ENCODE measurements at places on chromosomes 16 and 17. TPM values are rescaled to one million over a fixed set of nuclear protein-coding genes. Genes with fewer than 3 reads are reported as not detected.

- no peaks in the 10 kb centered on the region for H3K36me3 ChIP-seq
- no peak overlapping the region for H3K4me3 ChIP-seq
- H3K4me1 ChIP-seq: no peaks in the 10 kb centered on the region
- no peak for DNase-seq
- peaks cover 94% of the 10 kb centered on the region for H3K27me3 ChIP-seq
Measured at GRCh38 chr17:5665164-5665563, 80.9 kb upstream of the NLRP1 start.

DNA sequence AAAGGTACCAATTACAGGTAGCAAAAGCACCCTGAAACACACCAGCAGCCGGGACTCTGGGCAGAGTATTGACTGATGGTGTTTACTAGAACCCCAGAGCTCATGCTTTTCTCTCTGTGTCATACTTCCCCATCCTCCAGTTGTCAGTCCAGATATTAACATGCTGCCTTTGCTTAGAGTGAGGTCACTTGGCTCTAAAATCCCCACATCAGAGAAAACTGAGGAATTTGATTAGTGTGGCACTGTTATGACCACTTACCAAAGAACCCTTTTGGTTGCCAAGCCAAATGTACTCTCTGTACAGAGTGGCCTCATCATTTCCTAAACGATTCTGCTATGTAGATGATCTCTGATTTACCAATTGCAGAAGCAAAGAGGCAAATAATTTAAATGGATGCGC, 80.4 kb downstream of the ABCC12 start:
- DNase-seq: no peak
- H3K36me3 ChIP-seq: no peaks in the 10 kb centered on the region
- no peak overlapping the region for H3K4me3 ChIP-seq
- no peak overlapping the region for H3K27ac ChIP-seq

GRCh38 chr17:2571523-2572303, 21.7 kb upstream of the PAFAH1B1 start:
- no peak overlapping the region for H3K27ac ChIP-seq
- no peaks in the 10 kb centered on the region for H3K4me1 ChIP-seq
- no peak overlapping the region for H3K4me3 ChIP-seq
- no peaks in the 10 kb centered on the region for H3K36me3 ChIP-seq

The C16orf46 gene
- total RNA-seq: 0.92 TPM

The TAF1C gene
- 40.2 TPM for total RNA-seq

- no peak overlapping the region for H3K27ac ChIP-seq
- H3K4me3 ChIP-seq: no peak overlapping the region
- H3K4me1 ChIP-seq: no peaks in the 10 kb centered on the region
- no peak for DNase-seq
- H3K36me3 ChIP-seq: peaks cover 40% of the 10 kb centered on the region
- H3K27me3 ChIP-seq: no peaks in the 10 kb centered on the region
Measured at GRCh38 chr16:27503662-27504061, 46.1 kb downstream of the GTF3C1 start.

The NPIPA2 gene
- total RNA-seq: 2.6 TPM

GRCh38 chr16:86027373-86028126, 128.6 kb downstream of the IRF8 start:
- H3K4me3 ChIP-seq: no peak overlapping the region
- no peak overlapping the region for H3K27ac ChIP-seq
- H3K27me3 ChIP-seq: peaks cover 69% of the 10 kb centered on the region

DNA sequence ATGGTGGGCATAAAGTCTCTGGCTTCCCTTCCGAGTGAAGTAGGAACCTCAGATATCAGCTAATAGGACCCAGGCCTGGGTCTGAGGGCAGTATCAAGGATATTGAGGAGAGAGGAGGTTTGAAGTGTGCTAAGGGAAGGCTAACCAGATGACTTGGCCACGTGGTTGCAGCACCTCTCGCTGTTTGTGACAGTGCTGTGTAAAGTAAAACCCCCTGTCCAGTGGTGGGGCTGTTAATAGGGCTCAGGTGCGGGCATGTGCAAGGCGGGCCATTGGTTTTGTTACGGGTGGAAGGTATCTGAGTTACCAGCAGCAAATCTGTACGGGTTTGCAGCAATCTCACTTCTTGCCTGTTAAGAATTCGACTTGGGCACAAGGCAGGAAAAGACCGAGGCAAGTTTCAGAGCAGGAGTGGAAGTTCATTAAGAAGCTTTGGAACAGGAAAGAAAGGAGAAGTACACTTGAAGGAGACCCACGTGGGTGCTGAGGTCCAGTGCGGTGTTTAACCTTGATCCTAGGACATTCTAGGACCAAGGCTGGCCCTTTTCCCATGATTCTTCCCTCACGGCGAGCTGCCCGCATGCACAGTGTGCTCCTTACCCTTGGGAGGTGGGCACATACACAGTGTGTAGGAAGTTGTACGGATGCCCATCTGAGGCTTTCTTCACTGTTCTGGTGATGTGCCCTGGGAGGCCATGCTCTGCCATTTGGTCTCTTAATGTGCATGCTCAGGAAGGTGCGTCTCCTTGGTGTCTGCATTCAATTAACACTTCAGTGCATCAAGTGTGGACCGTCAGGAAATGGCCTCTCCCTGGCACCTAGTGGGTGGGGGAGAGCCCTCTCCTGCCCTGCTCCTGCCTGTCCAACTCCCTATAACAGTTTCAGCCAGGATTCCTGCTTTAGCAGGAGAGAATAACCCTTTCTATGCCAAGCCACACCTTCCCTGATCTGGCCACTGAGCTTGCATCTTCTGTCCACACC, 20.3 kb downstream of the SGF29 start:
- no peaks in the 10 kb centered on the region for H3K36me3 ChIP-seq
- no peak overlapping the region for H3K27ac ChIP-seq
- no peak for DNase-seq
- H3K4me3 ChIP-seq: no peak overlapping the region
- no peaks in the 10 kb centered on the region for H3K4me1 ChIP-seq

DNA sequence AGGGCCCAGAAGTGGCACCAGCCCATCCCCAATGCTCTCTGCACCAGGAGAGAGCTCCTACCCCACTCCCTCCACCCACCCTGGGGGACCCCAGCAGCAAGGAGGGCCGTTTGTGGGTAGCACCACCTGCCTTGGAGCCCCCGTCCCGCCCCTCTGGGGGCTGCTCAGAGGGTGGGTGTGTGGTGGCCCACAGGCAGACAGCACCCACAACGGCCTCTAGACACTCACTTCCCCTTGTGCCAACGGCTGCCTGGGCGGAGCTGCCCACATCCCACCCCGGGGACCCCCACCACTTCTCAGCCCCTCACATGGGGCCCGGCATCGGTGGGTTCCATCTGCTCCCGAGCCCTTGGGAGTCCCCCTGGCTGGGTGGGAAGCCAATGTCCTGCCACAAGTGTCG, 33.3 kb downstream of the BAHCC1 start:
- H3K27me3 ChIP-seq: no peaks in the 10 kb centered on the region
- no peak overlapping the region for H3K27ac ChIP-seq
- H3K4me1 ChIP-seq: peaks cover 14% of the 10 kb centered on the region
- DNase-seq: no peak

GRCh38 chr17:65049085-65049756, 7.3 kb downstream of the GNA13 start:
- peaks cover 21% of the 10 kb centered on the region for H3K36me3 ChIP-seq
- H3K27me3 ChIP-seq: no peaks in the 10 kb centered on the region
- no peak overlapping the region for H3K4me3 ChIP-seq
- no peak overlapping the region for H3K27ac ChIP-seq

The CPHXL2 gene
- not detected for total RNA-seq

DNA sequence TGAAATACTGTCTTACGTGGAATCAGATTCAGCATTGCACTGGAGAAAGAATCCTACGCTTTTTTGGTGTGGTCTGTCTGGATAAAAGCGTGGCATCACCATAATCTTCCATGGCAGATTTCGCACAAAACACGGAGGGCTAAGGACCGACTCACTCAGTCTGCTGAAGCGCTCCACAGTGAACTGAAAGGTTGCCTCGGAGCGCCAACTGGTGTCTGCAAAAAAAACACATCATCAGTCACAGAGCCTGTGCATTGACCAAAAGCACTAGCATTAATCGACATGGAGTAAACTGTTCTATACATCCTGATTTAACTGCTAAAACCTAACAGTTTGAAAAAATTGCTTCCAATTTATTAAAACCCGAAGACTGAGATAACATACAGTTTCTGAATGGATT, 40.5 kb downstream of the USP7 start:
- no peak overlapping the region for H3K27ac ChIP-seq
- no peaks in the 10 kb centered on the region for H3K27me3 ChIP-seq
- DNase-seq: no peak
- H3K36me3 ChIP-seq: peaks cover 23% of the 10 kb centered on the region
- H3K4me3 ChIP-seq: no peak overlapping the region

The IRX6 gene
- not detected for total RNA-seq

DNA sequence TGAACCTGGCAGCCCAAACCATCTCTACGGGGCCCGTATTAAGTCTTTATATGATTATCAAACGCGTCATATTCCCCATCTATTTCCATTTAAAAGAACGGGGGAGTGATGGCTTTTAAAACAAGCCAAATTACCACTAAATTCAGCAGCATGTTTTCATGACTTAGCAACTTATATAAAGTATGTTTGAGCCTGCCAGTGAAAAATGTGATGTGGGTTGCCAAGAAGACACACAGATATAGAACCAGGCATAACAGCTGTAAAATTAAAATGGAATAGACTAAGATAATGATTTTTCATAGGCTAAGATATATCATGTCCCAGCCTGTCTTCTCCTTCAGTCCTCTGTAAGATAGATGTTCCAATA, 44.8 kb upstream of the HSBP1 start:
- no peak for DNase-seq
- no peak overlapping the region for H3K27ac ChIP-seq
- H3K27me3 ChIP-seq: peaks cover 50% of the 10 kb centered on the region
- H3K4me1 ChIP-seq: no peaks in the 10 kb centered on the region
- H3K36me3 ChIP-seq: no peaks in the 10 kb centered on the region

The ST6GALNAC1 gene
- 0.76 TPM for total RNA-seq

The CDH11 gene
- total RNA-seq: not detected

- no peaks in the 10 kb centered on the region for H3K36me3 ChIP-seq
- no peak overlapping the region for H3K27ac ChIP-seq
- H3K4me1 ChIP-seq: peaks cover 7% of the 10 kb centered on the region
- no peak overlapping the region for H3K4me3 ChIP-seq
- no peaks in the 10 kb centered on the region for H3K27me3 ChIP-seq
Measured at GRCh38 chr17:66353937-66354401, 51.6 kb downstream of the PRKCA start.

The SPATA22 gene
- not detected for total RNA-seq

The ALOX12B gene
- total RNA-seq: not detected

The SGCA gene
- total RNA-seq: not detected

GRCh38 chr16:78624366-78624765, 524.9 kb downstream of the WWOX start:
- no peak for DNase-seq
- no peaks in the 10 kb centered on the region for H3K27me3 ChIP-seq
- H3K36me3 ChIP-seq: no peaks in the 10 kb centered on the region
- H3K27ac ChIP-seq: no peak overlapping the region

DNA sequence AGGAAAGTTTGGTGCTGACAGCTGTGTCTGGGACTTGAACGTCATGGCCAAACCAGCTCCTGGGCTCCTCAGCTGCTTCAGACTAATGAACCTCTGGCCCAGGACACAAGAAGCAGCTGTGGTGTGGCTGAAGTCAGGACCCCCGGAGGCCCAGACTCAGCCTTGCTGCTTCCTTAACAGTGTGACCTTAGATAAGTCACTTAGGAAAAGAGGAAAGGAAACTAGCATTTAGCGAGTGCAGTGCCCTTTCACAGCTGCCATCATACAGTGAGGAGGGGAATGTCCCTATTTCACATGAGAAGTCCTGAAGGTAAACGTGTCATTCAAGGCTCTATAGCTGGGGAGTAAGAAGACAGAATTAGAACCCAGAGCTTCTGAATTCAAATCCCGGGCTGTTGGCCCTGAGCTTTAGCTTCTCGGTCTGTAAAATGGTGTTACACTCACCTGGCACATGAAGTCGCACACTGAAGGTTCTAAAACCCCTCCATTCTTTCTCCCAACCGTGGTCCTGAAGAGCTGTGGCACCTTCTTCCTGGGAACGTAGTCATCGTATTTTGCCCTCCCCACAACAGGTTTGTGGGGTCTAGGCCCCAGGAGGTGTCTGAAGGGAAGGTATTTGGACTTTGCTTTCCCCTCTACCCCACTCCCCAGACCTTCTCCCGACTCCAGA, 910 bp upstream of the RAMP2 start:
- H3K36me3 ChIP-seq: no peaks in the 10 kb centered on the region
- H3K4me1 ChIP-seq: no peaks in the 10 kb centered on the region
- H3K27me3 ChIP-seq: peaks cover 17% of the 10 kb centered on the region

DNA sequence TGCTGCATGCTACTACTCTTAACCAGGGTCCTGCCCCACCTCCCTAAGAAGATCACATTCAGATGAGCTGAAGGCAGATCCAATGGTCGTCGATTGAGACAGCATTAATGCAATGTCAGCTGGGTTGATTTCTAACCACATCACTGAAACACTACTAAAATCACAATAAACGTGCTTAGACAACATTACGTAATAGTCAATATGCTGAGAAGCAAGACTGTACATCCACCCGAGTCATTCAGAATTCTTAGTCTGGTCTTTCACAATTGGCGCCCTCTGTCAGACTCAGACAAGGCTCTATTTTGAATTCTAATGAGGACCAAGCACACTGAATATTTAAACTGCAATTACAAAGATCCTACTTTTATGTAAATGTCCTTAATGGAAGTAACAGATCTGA, 205.2 kb downstream of the STX8 start:
- no peak overlapping the region for H3K4me3 ChIP-seq
- H3K36me3 ChIP-seq: no peaks in the 10 kb centered on the region
- no peak overlapping the region for H3K27ac ChIP-seq
- no peaks in the 10 kb centered on the region for H3K27me3 ChIP-seq

Data from PC-9 (cell line).